CD14-positive monocyte (primary cell): ENCODE measurements at places on chromosomes 16 and 17.

GRCh38 chr17:22443061-22443460 lies 750.7 kb downstream of the KCNJ18 start:
- no peak for DNase-seq

- DNase-seq, result no peak
Observed at GRCh38 chr16:46832757-46833459, 1.9 kb upstream of the C16orf87 start.

- no peak for DNase-seq
Observed at GRCh38 chr17:78958641-78959127, 21.0 kb downstream of the LGALS3BP start.

DNA sequence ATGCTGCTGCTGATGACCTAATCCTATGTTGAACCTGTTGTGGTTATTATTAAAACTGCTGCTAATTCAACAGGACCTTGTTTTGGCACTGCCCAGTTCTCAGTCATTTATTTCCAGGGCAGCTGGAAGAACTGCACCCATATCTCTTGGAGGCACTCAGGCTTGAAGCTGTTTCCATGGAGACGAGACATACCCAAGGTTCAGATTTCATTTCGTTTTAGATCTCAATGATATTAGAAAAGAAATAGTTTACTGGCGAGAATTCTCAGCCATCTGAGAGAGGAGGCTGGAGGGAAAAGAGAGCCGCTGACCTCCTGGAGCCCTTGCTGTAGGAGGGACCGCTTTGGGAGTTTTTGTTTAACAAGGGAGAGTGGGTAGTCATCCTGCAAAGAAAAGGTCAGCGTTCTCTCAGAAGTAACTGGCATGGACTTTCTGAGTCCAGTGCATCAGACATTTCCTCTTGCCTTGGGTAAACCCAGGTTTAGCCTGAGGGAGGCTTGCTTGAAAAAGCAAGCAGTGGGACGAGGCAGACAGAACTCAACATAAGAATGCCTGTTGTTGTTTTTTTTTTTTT lies 75.4 kb downstream of the YPEL2 start:
- no peak for DNase-seq

DNA sequence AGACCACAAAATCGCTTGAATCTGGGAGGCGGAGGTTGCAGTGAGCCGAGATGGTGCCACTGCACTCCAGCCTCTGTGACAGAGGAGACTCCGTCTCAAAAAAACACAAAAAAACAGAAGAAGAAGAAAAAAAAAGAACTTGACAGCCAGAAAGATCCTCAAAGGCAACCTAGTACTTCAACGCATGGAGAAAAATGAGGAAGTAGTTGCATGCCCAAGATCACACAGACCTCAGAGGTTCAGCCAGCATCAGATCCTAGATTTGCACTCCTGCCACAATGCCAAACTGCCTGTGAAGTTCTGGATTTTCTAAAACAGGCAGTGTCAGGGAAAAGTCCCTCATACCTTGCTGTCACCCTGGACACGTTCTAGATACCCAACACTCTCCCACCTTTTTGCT lies 1.5 kb downstream of the ATPAF2 start:
- peak; percentile 81 for DNase-seq

DNA sequence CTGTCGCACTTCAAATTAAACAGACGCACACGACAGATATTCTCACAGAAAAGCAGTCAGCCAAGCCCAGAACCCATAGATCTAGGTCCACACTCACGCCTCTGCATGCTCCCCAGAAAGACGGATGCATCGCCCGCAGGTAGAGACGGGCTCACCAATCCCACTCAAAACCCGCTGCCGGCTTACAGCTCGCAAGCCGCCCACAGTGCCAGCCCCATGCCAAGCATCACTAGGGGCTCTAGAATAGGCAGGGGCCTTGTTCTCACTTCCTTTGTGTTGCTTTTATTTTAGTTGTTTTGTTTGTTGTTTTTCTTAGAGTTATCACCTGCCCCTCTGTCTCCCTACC lies 336 bp upstream of the BMERB1 start:
- DNase-seq, result no peak

DNA sequence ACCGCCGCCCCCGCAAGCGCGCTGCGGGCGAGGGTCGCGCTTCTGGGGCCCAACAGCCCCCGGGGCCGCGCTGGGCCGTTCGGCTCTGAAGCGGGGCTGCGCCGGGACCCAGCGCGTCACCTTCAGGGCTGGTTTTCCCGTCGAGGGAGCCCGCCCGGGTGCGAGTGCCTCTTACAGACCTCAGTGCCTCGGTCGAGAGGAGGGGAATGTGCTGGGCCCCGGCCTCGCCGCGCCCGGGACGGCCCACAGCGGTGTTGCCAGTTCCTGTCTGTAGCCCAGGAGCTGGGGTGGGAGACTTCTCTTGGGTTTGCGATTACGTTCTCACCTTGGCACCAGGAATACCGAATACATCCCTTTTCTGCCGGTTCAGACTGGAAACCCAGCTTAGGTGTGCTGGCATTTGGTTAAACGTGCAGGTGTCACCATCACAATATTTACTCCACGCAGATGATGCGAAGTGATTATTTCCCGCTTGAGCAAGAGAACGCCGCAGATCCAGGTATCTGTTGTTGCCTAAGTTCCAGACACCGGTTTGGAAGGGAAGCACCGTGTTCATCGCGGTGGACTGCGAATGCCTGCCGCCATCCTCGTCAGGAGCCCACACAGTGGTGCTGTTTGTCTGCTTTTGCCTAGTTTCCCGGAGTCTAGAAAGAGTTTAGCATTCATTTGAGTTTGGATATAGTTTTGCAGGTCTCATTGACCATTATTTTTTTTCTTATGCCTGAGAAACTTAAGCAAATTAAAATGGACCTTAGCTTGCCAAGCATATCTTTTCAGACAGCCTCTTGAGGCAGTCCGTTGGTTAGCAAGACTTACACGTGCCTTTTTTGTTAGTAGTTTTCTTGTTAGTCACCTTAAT lies 914 bp downstream of the MAP1LC3B start:
- peak; percentile 37 for DNase-seq

DNA sequence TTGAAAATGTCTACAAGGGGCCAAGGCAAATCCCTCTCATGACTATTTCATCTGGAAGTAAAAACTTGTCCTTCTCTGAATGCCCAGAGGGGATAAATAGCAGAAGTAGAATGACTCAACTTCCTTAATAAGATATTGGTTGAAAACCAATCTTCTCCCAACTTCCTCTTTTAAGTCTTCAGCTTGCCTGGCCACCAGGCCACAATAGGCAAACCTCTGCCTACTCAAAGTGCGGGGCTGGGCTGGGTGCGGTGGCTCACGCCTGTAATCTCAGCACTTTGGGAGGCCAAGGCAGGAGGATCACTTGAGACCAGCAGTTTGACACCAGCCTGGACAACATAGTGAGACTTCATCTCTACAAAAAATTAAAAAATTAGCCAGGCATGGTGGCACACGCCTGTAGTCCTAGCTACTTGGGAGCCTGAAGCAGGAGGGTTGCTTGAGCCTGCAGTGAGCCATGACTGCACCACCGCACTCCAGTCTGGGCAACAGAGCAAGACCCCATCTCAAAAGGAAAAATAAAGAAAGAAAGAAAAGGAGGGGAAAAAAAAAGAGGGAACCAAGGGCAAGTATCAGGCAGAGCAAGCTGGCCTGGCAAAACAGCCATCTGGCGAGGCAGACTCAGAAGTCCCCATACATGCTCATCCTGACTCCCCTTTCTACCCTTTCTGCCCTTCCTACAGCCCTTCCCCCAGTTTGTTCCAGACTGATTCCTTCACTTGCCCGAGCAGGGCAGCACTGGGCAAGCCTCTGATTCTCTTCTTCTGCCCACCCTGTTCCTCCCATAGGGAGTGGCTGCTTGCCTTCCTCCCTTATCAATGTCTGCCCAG lies 20.6 kb downstream of the MAP3K14 start:
- DNase-seq, result peak; percentile 93

DNA sequence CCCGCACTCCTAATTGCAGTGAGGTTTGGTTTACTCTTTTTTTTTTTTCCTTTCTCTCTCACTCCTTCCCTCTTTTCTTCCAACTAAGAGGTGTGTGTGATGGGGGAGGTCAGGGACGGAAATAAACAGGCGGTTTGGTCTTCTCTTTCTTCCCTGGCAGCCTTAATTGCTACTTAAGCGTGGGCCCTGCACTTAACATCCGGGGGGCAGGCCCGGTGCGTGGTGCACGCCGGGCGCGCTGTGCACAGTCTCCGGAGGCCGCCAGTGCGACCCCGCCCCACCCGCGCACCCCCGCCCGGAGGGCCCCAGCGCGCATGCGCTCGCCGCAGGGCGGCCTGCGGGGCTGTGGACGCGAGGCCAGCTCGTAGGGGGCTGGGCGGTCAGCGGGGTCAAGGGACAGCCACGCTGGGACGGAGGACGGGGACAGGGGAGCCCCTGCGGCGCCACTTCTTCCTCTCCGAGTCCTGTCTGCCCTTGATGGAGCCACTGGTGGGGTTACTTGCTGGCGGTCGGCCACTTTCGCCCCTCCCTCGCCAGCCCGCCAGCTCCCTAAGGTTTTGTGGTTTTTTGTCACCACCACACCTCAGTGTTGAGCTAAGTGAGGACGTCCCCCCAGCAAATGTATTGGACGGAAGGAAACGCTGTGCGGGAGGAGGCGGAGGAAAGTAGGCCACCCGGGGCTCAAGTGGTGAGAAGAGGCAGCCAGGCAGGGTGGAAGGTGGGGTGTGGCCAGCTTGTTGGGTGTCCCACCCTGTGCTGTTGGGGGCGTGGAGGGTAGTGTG lies 120.9 kb downstream of the MRM1 start:
- peak; percentile 3 for DNase-seq

DNA sequence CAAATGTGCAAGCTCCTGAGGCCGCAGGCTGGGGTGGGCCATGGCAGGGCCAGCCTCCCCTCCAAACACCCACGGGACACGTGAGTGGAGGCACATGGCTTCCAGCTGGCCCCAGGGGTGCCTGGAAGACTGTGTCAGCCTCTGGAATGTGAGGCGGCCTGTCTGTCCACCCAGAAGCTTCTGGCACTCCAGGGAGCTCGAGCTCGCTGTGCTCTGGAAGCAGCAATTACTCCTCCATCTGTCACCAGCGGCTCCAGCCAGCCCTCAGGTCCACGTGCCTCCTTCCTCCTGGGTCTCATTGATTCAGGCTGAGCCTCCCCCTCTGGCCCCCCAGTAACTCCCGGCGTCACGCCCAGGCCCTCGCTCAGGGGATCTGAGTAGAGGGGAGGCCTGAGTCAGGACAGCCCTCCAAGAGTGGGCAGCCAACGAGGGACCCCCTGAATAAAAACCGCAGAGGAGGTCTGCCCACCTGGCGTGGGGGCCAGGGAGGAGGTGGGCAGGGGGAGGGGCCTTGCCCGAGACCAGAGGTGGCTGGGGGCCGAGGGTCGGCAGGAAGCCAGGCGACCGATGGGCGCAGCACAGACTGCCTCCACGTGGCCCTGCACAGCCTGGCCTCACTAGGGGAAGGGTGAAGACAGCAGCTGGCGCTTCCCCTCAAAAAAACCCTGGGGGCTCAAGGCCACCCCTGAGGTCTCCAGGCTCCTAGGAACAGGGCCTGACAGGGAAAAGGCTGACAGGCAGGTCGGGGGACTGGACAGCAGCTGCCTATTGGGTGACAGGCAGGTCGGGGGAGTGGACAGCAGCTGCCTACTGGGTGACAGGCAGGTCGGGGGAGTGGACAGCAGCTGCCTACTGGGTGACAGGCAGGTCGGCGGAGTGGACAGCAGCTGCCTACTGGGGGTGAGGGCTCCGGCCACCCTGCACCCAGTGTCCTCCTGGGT lies 11.9 kb downstream of the PIEZO1 start:
- no peak for DNase-seq

DNA sequence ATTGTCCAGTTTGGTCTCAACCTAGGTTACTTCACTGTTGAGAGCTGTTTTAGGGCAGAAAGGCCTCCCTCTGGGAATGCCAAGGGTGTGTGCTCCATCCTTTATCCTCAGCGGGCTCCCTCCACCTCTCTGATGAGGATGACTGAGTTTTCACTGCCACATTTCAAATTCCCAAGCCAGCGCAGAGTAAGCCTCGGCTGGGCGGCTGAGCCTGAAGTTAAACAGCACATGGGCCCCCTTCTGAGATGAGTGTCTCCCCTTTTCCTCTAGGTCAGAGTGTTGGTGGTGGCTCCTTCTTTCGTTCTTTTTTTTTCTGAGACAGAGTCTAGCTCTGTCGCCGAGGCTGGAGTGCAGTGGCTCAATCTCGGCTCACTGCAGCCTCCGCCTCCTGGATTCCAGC lies 5.5 kb upstream of the GCSH start:
- no peak for DNase-seq

- DNase-seq, result no peak
Observed at GRCh38 chr17:78706271-78706915, 75.7 kb downstream of the CYTH1 start.

DNA sequence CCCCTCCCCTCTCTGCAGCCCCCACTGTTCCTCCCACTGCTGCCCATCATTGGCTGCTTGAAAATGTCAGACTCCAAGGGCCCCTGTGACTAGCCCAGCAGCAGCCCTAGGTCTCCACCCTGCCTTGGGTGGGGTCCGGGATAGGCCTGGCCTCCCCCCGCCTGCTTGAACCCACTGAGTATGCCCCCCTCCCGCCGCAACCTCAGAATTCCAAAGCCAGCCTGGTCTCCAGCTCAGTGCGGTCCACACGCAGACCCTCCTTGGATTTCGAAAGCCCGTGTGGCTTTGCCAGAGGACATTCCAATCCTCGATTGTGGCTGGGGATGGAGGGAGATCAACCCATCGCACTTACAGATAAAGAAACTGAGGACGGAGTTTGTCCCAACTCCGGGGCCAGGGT lies 6.4 kb downstream of the DPEP1 start:
- no peak for DNase-seq

- no peak for DNase-seq
Observed at GRCh38 chr17:21530311-21530710, 154.2 kb downstream of the KCNJ12 start.

- DNase-seq, result peak; percentile 86
Observed at GRCh38 chr16:74695450-74696422, 4.9 kb downstream of the MLKL start.

DNA sequence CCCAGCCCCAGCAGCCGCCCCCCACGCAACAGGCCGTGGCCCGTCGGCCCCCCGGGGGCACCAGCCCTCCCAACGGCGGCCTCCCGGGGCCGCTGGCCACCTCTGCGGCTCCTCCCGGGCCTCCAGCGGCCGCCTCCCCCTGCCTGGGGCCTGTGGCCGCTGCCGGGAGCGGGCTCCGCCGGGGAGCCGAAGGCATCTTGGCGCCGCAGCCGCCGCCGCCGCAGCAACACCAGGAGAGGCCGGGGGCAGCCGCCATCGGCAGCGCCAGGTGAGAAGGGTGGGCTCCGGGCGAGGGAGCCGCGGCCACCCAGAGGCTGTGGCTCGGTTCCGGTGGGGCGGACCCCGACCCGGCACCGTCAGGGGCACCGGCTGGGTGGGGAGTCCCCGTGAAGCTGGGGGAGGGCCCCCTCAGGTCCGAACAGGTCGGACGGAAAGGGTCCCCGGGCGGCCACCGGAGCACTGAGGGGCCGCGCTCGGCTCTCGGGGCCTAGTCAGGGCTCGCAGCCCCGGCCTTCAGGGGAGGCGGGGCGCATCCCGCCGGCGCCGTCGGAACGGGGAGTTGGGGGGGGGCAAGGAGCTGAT lies 583 bp downstream of the ATXN2L start:
- no peak for DNase-seq

DNA sequence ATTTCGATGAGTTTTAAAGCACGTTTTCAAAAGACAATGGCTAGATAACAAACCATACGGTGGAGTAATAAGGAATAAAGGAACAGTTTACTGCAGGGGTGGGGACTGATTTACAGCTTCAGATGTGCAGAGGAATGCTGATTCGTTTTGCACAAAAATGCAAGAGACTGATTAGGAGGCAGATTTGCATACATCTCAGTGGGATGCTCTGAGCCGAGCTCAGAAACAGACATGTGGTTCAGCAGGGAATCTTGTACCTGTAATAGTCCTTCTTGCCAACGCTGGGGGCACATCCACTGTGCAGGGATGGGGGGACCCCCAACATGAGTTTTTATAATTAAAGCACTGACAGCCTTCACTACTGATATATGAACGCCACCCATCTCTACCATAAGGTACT lies 308.0 kb downstream of the GRIN2A start:
- no peak for DNase-seq
